Stimulated activated CD4-positive, alpha-beta T cell treated with anti-CD3 and anti-CD28 coated beads, Interleukin-4, amount 100 ng/mL, for 1 hour (primary cell): ENCODE measurements at places on chromosomes 11 and 22.
A peak's percentile ranks its signal among the peaks of the same experiment; 100 is the strongest.

DNA sequence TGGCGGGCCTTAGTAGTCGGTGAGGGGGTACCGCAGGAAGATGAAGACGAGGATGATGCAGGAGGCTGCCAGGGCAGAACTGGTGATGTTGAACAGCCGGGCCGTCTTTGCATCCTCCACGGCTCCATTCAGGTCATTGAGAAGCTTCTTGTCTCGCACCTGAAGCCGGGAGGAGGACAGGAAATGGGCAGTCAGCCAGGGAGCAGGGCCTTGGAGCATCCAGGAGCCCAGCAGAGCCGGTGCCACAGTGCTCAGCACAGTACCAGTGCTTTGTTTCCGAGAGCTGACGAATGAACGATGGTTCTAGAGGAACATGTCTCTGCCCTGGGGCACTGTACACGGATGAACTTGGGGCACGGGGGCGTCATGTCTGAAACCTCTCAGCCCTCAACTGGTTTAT is 15.1 kb downstream of the IFITM10 start:
- DNase-seq: no peak

GRCh38 chr11:7572001-7572712 is 58.4 kb downstream of the PPFIBP2 start:
- no peak for DNase-seq

- DNase-seq: no peak
Observed at GRCh38 chr11:61684870-61685616, 4.9 kb downstream of the DAGLA start.

- DNase-seq: no peak
Observed at GRCh38 chr22:25728071-25728470, 13.9 kb upstream of the MYO18B start.

GRCh38 chr11:7904917-7905316 is 26.2 kb downstream of the OR10A6 start:
- no peak for DNase-seq

DNA sequence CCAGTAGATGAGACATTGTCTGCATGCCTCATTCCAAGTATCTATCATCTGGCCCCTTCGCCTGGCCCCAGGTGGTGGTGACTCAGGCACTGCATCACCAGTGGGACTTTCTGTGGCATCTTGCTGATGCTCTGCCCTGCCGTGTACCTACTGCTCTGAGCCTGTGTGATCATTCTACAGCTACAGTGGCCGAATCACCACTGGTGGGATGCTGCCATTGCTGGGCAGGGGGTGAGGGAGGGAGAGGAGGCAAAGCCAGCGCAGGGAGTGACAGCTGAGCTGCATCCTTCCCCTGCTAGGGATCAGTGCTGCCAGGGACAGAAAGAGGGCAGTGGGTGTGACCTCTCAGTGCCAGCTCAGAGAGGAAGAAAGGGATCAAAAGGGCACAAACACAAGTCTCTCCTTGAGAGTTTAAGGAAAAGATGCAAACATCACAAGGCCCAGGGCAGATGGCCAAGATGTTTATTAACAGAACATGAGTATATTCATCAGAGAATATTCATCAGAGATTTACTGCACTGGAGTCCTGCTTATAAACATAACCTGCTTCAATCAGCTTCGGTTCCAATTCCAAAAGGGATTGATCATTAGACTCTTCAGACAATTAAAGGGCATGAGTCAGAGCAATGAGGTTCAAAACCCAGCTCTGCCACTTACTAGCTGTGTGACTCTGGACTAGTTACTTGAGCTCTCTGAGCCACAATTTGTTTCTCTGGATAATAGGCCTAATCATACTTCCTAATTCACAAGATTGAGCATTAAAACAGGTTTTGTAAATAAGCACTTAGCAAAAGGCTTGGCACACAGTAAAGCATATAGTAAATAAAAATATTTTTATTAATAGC is 109.8 kb downstream of the NAT10 start:
- peak; percentile 77 for DNase-seq

DNA sequence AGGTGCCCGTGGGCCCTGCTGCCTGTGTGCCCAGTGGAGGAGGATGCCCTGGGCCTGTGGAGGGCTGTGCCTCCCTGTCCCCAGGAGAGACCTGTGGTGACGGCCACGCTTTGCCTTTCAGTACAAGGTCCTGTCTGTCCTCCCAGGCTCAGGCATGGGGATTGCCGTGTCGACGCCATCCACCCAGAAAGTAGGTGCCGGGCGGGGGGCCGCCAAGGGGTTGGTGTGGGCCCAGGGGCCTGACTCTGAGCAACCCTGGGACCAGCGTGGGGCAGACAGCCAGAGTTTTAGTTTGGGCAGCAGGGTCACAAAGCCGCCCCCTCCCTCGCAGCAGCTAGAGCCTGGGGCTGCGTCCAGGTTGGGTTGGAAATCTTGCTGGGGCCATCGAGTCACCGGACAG is 56.3 kb downstream of the GRAMD4 start:
- no peak for DNase-seq

GRCh38 chr22:23984430-23984829 is 4.5 kb downstream of the GSTT2 start:
- DNase-seq: no peak
